ENCODE measurements at places on chromosomes 4 and X. TPM values are rescaled to one million over a fixed set of nuclear protein-coding genes. Genes with fewer than 3 reads are reported as not detected.

SYTL5 gene
- not detected for total RNA-seq

RPA4 gene
- 0.41 TPM for total RNA-seq

BMPR1B gene
- not detected for total RNA-seq

SSX1 gene
- total RNA-seq, result not detected

MTNR1A gene
- total RNA-seq, result not detected

MUC7 gene
- total RNA-seq, result not detected

BEX1 gene
- not detected for total RNA-seq

VCX3B gene
- total RNA-seq, result not detected

HSFX4 gene
- total RNA-seq, result not detected

AFM gene
- total RNA-seq, result not detected

TMPRSS11A gene
- total RNA-seq, result not detected

RNF212 gene
- 8.5 TPM for total RNA-seq

RNF175 gene
- total RNA-seq, result 0.60 TPM

PGAM4 gene
- total RNA-seq, result not detected

RPS6KA3 gene
- total RNA-seq, result 95.1 TPM

TMPRSS11D gene
- total RNA-seq, result not detected

DCAF8L2 gene
- total RNA-seq, result not detected

TCEAL7 gene
- total RNA-seq, result not detected

ITM2A gene
- 61.1 TPM for total RNA-seq

TLR3 gene
- 0.25 TPM for total RNA-seq

MMAA gene
- total RNA-seq, result 11.8 TPM

NAP1L3 gene
- total RNA-seq, result 9.3 TPM

GAGE12H gene
- total RNA-seq, result not detected

CENPVL1 gene
- total RNA-seq, result not detected

WDR17 gene
- total RNA-seq, result 0.63 TPM

PCDH19 gene
- not detected for total RNA-seq

ETDB gene
- not detected for total RNA-seq

FAM184B gene
- not detected for total RNA-seq

CRMP1 gene
- not detected for total RNA-seq

FAM149A gene
- total RNA-seq, result 2.4 TPM

NPNT gene
- not detected for total RNA-seq

TET2 gene
- total RNA-seq, result 25.5 TPM

BEX3 gene
- 33.8 TPM for total RNA-seq

MAGEE1 gene
- total RNA-seq, result 11.8 TPM

ESX1 gene
- not detected for total RNA-seq

PLXNB3 gene
- total RNA-seq, result 0.34 TPM

CXCL10 gene
- total RNA-seq, result not detected

AWAT2 gene
- not detected for total RNA-seq

CORIN gene
- 0.49 TPM for total RNA-seq

XPNPEP2 gene
- not detected for total RNA-seq

GATA1 gene
- total RNA-seq, result not detected

LEF1 gene
- total RNA-seq, result 859 TPM

ADRA2C gene
- not detected for total RNA-seq

MBNL3 gene
- 27.5 TPM for total RNA-seq

GPR143 gene
- not detected for total RNA-seq

ADH7 gene
- not detected for total RNA-seq

NPY5R gene
- total RNA-seq, result not detected

CXorf51B gene
- total RNA-seq, result not detected

ELF4 gene
- 17.9 TPM for total RNA-seq

SH3RF1 gene
- 0.16 TPM for total RNA-seq

CLDN34 gene
- total RNA-seq, result not detected

PLCXD1 gene
- 19.2 TPM for total RNA-seq

GPAT3 gene
- 4.2 TPM for total RNA-seq

SPARCL1 gene
- total RNA-seq, result not detected

ZNF630 gene
- total RNA-seq, result 5.2 TPM

EPHA5 gene
- not detected for total RNA-seq

PLP1 gene
- total RNA-seq, result not detected

USP46 gene
- total RNA-seq, result 3.9 TPM
